ENCODE measurements at places on chromosomes 5 and 9.

DNA sequence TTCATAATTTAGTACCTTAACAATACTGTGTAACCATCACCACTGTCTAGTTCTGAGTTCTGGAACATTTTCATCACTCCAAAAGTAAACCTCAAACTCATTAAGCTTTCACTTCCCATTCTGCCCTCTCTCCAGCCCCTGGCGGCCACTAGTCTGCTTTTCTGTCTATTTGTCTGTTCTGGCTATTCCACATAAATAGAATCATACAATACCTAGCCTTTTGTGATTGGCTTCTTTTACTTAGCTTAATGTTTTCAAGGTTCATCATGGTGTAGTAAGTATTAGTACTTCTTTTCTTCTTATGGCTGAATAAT lies 138.7 kb downstream of the RAPGEF6 start:
- DNase-seq: no peak

DNA sequence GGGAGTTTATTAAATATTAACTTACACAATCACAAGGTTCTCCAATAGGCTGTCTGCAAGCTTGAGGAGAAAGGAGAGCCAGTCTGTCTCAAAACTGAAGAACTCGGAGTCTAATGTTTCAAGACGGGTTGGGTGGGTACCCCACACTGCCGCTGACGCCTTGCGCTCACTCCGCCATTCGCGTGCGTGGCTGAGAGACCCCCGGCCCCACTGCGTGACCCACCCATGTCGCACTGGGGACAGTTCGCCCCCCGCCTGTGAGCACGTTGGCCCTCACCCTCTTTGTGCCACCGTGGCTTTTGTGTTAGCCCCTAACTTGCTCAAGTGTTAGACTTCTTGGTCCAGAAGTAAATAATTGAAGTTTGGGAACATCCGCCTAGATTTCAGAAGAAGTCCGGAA lies 270.0 kb upstream of the ITGA1 start:
- DNase-seq: no peak

DNA sequence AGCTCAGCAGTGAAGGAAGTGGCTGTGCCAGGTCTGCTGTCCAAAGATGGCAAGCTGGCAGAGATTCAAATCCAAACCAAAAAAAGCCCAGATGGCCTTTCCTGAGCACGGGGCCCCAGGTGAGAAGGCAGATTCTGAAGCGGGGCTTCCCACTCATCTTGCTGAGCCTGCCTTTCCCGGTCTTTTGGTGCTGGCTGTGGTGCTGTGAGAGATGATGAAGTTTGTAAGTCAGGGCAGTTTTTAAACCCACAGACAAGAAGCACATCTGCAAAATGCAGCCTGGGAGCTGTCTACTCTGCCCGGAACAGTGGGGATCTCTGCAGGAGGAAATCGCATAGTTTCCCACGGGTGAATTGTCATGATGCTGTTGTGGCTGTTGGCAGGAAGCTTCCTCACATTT lies 85.0 kb upstream of the IRX4 start:
- peak; percentile 17 for DNase-seq

DNA sequence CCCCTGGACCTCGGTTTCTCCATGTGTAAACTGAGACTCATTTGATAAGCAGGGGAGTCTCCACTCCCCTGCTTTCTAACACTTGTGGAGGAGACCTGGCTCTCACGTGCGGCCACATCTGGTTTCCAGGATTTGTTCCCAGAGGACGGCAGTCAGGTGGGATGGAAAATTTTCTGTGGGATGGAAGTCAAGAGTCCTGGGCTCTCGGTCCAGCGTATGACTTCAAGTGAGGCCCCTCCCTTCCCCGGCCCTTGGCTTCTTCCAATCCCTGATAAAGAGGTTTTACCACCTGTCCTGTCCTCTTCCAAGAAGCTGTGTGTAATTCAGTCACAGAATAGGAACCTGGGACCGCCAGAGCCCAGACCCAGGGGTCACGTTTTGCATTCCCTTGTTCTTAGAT lies 35.0 kb downstream of the TMOD1 start:
- no peak for DNase-seq

DNA sequence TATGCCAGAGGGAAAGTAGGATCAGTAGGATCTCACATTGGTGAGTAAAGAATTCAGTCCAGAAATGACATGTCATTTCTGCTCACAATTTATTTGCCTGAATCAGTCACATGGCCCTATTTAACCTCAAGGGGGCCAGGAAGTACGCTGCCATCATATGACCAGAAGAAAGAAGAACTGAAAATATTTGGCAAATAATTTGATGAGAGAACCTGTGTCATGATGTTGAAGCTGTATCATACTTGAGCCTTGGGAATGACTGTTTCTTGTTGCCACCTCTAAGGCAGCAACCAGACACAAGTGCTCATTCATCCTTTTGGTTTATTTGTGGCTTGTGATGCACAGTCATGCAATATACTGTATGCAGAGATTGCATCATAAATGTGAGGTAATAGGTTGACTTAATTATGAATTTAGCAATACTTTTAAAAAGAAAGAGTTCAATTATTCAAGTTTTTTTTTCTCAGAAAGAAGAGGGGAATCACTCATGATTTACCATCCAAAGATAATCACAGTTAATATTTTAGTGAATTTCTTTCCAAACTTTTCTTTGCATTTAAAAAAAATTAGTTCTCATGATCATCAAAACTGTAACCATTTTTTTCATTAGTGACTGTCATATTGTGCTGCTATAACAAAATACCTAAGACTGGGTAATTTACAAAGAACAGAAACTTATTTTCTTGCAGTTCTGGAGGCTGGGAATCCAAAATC lies 8.2 kb upstream of the ZFYVE16 start:
- no peak for DNase-seq

GRCh38 chr9:114004221-114004716 lies 73.8 kb downstream of the AMBP start:
- no peak for DNase-seq

DNA sequence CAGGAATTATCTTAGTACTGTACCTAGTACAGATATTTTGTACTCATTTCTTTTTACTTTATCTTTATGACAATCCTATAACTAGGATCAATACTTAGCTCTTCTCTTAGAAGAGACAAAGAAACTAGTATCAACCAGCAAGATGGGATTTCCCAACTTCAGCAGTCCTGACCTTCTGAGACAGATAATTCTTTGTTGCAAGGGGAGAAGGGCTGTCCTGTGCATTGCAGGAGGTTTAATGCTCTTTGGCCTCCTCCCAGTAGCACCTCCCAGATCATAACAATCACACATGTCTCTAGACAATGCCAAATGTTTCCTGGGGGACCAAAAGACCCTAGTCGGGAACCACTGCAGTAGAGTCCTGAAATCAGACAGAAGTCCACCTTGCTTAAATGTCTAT lies 424.3 kb upstream of the DMAC1 start:
- DNase-seq: no peak

DNA sequence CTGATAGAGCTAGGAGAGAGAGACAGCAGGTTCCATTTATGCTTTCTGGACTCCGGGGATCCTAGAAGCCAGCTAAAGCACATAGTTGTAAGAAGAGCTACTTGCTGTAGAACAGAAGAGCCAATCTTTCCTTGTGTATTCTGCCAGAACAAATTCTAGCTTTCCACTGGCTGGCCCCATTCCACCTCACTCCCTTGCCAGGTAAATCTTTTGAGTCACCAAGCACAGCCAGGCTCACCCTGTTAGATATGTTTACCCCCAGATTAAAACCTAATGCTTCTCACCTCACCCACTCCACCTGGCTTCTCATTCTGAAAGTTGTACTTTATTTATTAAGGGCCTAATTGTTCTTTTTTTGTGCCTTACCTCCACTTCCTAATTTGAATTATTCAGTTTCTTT lies 48.9 kb upstream of the CHD1 start:
- DNase-seq: no peak

DNA sequence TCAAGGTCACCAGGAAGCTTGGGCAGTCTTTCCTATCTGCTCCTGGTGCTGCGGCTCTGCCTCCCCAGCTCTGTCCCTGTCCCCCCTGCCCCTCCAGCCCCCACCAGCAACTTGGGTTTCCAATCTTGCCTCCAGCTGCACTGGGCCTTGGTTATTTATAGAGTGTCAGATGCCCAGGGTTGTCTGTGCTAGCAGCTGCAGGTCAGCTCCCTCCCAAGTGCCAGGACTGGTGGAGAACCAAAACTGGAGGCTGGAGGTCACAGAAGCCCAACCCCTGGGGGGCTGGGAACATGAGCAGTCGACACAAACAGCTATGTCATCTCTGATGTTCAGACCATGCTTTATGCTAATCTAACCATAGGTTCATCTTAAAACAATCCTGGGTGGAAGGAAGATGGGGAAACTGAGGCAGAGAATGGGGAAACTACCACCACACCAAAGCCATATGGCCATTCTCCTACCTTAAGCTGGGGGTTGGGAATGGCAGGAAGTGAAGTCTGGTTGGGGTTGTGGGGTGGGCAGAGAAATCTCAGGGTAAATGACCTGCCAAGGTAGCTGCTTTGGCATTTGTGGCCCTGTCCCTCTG lies 1.7 kb downstream of the TPM2 start:
- no peak for DNase-seq

GRCh38 chr9:136105398-136106135 lies 10.5 kb upstream of the NACC2 start:
- DNase-seq: no peak

DNA sequence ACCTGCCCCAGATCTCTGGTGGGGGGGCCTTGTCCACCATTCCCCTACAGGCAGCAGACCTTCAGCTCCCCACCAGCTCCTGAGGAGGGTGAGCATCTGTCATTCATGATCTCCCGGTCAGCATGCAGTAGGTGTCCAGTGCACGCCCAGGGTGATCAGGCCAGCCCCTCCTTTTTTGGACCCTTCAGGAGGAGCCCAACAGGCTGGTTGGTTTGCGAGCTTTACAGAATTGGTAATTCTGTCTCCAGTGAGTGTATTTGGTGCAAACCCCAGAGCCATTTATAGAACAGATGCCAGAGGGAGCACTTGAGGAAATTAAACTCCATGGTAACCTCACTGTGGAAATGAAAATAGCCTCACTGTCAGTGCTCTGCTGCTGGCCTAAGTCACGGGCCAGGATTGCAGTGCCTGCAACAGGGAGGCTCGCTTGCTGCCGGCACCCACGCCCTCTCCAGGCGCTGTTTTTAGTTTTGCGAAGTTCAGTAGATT lies 23.4 kb downstream of the WNK2 start:
- DNase-seq: no peak

- DNase-seq: no peak
Observed at GRCh38 chr5:20360263-20360662, 372.3 kb upstream of the CDH18 start.

DNA sequence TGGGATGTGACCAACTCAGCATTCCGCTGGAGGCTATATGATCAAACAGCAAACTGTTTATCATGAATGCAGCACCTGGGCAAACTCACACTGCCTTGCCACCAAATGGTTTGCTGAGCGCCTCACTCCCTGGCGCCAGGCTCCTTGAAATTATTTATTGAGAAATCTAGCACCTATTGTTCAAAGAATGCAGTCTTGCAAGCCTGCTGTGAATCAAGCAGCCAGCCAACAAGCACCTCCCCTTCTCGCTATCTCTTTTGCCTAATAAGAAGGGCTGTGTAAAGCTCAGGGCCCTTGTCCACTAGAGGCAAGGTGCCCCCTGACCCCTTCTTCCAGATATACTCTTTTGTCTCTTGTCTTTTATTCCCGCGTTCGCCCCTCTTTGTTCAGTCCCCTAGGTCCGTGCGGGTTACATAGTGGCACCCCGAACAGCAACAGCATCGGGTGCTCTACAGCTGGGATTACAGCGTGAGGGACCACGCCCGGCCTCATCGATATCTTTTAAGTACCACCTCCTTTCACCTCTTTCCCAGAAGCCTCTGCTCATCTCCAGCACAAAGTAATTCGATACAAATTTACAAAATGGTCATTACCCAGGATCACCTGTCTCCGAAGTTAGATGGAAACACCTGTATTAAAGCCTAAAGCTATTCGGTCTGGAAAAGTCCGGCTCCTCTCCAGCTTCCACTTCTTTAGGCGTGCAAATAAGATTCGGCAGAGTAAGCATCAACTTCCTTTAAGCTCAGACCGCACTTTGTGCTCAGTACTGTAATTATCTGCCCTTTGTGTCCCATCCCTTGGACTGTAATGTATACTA lies 896 bp downstream of the RIGI start:
- peak; percentile 67 for DNase-seq

DNA sequence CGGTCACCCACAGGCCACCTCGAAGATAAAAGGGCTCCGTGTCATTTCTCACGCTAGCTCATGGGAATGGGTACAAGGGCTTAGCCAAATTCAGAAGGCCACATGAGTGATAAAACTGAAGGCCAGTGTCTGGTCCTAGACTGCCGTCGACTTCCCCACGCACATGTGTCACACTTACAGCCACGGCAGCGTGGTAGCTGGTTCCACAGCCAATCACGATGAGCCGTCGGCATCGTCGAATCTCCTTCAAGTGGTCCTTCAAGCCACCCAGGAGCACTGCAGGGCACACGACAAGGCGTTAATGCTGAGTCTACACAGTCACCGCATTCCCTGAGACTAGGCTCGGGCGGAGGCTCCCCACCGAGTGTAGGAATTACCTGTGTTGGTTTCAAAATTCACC lies 24.7 kb upstream of the MAPK9 start:
- no peak for DNase-seq

DNA sequence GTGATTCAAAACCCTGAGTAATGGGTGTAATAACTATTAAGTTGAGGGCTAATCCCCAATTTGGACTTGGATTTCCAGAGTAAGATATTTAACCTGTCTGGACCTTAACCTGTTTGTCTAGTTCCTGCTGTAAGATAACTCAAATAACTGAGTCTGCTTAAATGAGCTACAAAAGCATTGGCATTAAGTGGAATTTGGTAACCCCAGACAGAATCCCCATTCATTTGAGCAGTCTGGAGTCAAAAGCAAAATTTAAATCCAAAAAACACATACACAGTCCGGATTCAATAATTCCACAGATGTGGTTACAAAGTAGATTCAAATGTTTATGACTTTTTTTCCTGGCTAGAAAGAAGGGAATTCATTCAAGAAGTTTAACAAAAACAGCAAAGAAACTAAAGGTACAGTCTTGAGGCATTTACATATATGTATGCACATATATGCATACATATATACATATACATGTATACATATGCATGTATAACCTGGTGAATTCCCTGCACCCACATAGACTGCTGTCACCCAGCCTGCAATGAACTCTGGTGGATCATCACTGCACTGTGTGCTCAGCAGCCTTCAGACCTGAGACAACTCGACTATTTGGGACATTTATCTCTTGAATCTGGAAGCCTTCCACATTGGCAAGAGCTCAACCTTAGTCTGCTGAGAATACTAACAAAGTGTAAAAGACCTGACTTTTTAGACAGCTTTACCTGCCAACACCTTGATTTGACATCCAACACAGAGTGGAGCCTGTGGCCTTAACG lies 205.4 kb downstream of the LURAP1L start:
- no peak for DNase-seq

GRCh38 chr5:145557345-145557744 lies 277.8 kb downstream of the PRELID2 start:
- no peak for DNase-seq

GRCh38 chr5:124773315-124774311 lies 27.2 kb upstream of the ZNF608 start:
- DNase-seq: no peak

DNA sequence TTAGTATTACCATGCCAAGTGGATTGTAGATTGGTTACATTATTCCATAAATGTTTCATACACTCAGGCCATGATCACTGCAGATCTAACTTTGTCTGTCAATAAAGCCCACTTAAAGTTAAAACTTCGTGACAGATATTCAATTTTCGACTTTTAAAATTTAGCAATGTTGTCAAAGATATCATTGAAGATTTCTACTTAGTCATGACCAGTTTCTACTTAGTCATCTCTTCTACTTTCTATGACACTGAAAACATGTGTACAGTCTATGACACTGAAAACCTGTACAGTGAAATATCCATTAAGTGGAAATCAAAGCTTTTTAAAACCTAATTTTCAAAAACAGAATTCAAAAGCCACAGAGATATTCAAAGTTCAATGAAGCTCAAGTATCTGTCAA lies 258.2 kb downstream of the MCTP1 start:
- no peak for DNase-seq

Data from GM23338 (cell line).